Thoracic aorta (tissue), 2 donors: ENCODE measurements at places on chromosomes 1 and 21. TPM values are rescaled to one million over a fixed set of nuclear protein-coding genes. Genes with fewer than 3 reads are reported as not detected.

The CELA3B gene
- 2.0 TPM for total RNA-seq

The HCN3 gene
- 0.92 TPM for total RNA-seq

The SPRR1B gene
- total RNA-seq: not detected

GRCh38 chr1:50352428-50352827, 70.8 kb downstream of the DMRTA2 start:
- no peak overlapping the region for H3K4me3 ChIP-seq
- no peaks in the 10 kb centered on the region for H3K27me3 ChIP-seq
- no peaks in the 10 kb centered on the region for H3K4me1 ChIP-seq
- no peaks in the 10 kb centered on the region for H3K36me3 ChIP-seq

The C1QC gene
- 542 TPM for total RNA-seq

GRCh38 chr1:177137814-177138213, 26.7 kb downstream of the ASTN1 start:
- H3K36me3 ChIP-seq: no peaks in the 10 kb centered on the region
- no peak for DNase-seq
- no peaks in the 10 kb centered on the region for H3K27me3 ChIP-seq
- no peaks in the 10 kb centered on the region for H3K4me1 ChIP-seq
- H3K4me3 ChIP-seq: no peak overlapping the region

GRCh38 chr1:151992303-151993083, 1.2 kb downstream of the S100A10 start:
- H3K27me3 ChIP-seq: no peaks in the 10 kb centered on the region
- no peaks in the 10 kb centered on the region for H3K36me3 ChIP-seq
- H3K27ac ChIP-seq: peak overlapping the region; percentile 88
- H3K4me3 ChIP-seq: peak overlapping the region; percentile 85

- no peak overlapping the region for H3K4me3 ChIP-seq
- no peaks in the 10 kb centered on the region for H3K27me3 ChIP-seq
- DNase-seq: no peak
- no peaks in the 10 kb centered on the region for H3K36me3 ChIP-seq
- H3K27ac ChIP-seq: no peak overlapping the region
These were observed 139.1 kb upstream of the USH2A start for GRCh38 chr1:216562383-216562782.

The HECTD3 gene
- total RNA-seq: 66.3 TPM

The GJA4 gene
- 41.3 TPM for total RNA-seq

DNA sequence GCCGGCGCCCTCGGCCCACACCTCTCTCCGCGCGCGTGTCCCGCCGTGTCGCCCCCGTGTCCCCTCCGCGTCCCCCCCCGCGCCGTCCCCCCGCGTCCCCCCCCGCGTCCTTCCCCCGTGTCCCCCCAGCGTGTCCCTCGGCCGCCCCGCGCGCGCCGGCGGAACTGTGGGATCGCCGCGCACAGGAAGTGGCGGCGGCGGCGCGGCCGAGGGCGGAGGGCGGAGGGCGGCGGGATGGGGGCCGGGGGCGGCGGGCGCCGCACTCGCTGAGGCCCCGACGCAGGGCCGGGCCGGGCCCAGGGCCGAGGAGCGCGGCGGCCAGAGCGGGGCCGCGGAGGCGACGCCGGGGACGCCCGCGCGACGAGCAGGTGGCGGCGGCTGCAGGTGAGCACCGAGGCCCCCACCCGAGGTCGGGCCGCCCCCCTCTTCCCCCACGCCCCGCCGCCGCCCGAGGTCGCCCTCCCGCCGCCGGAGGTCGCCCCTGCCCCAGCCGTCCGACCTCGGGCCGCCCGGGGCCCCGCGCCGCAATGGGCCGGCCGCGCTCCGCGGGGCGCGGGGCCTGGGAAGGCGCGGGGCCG, at the start of gene AGPAT3:
TSS of gene AGPAT3 (plus strand) at position 262 of the 578 bp plus-strand sequence. CDS start 94,459 bp downstream, outside the sequence.
- peaks cover 28% of the 10 kb centered on the region for H3K4me1 ChIP-seq
- H3K27me3 ChIP-seq: no peaks in the 10 kb centered on the region
- no peak for DNase-seq
- H3K36me3 ChIP-seq: no peaks in the 10 kb centered on the region
- H3K27ac ChIP-seq: peak within 1 kb of the TSS; percentile 69
- H3K4me3 ChIP-seq: peak within 1 kb of the TSS; percentile 97

The MYOC gene
- total RNA-seq: 37.2 TPM

The AMY2A gene
- 4.7 TPM for total RNA-seq

DNA sequence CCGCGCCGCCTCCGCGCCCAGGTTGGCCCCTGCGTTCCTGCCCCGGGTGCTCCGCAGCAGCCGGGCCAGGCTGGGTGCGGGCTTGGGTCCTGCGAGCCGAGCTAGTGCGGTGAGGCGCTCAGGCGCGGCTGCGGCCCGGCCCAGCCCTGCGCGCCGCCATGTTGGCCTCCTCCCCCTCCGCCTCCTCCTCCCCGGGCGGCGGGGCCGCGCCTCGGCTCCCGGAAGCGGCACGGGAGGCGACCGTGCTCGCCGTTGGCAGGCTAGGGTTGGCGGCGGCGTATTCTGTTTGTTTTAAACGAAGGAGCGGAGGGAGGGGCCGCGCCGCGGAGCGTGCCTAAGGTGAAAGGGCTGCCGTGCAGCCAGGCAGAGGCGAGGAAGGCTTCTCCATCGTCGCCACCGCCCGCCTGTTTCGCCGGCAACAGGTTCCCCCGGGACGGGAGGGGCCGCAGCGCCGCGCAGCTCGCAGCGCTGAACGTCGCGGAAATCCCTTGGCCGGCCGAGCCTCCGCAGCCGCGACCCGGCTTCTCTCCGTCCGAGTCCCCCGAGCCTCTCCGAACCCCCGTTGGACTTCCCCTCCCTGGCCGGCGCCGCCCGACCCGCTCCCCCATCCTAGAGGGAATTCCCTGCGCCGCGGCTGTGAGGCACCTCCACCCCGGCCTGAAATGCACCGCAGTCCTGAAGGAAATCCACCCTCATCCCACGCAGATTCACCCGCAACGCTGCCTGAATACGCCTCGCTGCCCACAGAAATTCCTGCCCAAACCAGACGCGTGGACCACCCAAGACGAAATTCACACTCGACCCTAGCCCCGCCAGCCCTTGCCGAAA, at the start of gene USP24:
TSS of gene USP24 (minus strand) at position 171 of the 828 bp plus-strand sequence. CDS start 251 bp downstream, outside the sequence.
- H3K27ac ChIP-seq: peak within 1 kb of the TSS; percentile 91
- DNase-seq: no peak
- no peaks in the 10 kb centered on the region for H3K36me3 ChIP-seq

The RGS8 gene
- total RNA-seq: not detected

GRCh38 chr1:219257751-219258150, 84.1 kb downstream of the LYPLAL1 start:
- H3K4me1 ChIP-seq: no peaks in the 10 kb centered on the region
- H3K27ac ChIP-seq: no peak overlapping the region
- no peak overlapping the region for H3K4me3 ChIP-seq
- no peak for DNase-seq
- H3K36me3 ChIP-seq: no peaks in the 10 kb centered on the region

The ARHGAP30 gene
- total RNA-seq: 16.4 TPM

- no peaks in the 10 kb centered on the region for H3K27me3 ChIP-seq
- H3K4me3 ChIP-seq: no peak overlapping the region
- peaks cover 40% of the 10 kb centered on the region for H3K4me1 ChIP-seq
- no peaks in the 10 kb centered on the region for H3K36me3 ChIP-seq
- no peak for DNase-seq
- no peak overlapping the region for H3K27ac ChIP-seq
These were observed 149.4 kb downstream of the RERE start for GRCh38 chr1:8667869-8668594.

GRCh38 chr1:223770621-223771315, 58.4 kb downstream of the CAPN2 start:
- H3K36me3 ChIP-seq: peaks cover 35% of the 10 kb centered on the region
- H3K4me1 ChIP-seq: peaks cover 19% of the 10 kb centered on the region
- DNase-seq: no peak
- H3K4me3 ChIP-seq: no peak overlapping the region

GRCh38 chr1:224434691-224435317, at the start of gene WDR26:
TSS of gene WDR26 (minus strand) at chr1:224434797.
- peak within 1 kb of the TSS; percentile 95 for H3K4me3 ChIP-seq
- no peaks in the 10 kb centered on the region for H3K27me3 ChIP-seq
- H3K4me1 ChIP-seq: peaks cover 41% of the 10 kb centered on the region

The EDN2 gene
- total RNA-seq: not detected

The PRPF38B gene
- 21.7 TPM for total RNA-seq

- peak; percentile 94 for DNase-seq
- H3K4me1 ChIP-seq: peaks cover 11% of the 10 kb centered on the region
- H3K4me3 ChIP-seq: no peak overlapping the region
- H3K27me3 ChIP-seq: no peaks in the 10 kb centered on the region
- peaks cover 75% of the 10 kb centered on the region for H3K36me3 ChIP-seq
- peak overlapping the region; percentile 42 for H3K27ac ChIP-seq
These were observed 17.8 kb downstream of the SLFNL1 start for GRCh38 chr1:41003640-41004220.

The AIRE gene
- total RNA-seq: not detected

The C1orf94 gene
- not detected for total RNA-seq

- H3K36me3 ChIP-seq: peaks cover 35% of the 10 kb centered on the region
- no peaks in the 10 kb centered on the region for H3K4me1 ChIP-seq
- H3K27ac ChIP-seq: peak overlapping the region; percentile 43
- H3K4me3 ChIP-seq: no peak overlapping the region
- no peaks in the 10 kb centered on the region for H3K27me3 ChIP-seq
- no peak for DNase-seq
These were observed 44.1 kb upstream of the ARHGEF16 start for GRCh38 chr1:3410142-3410925.

DNA sequence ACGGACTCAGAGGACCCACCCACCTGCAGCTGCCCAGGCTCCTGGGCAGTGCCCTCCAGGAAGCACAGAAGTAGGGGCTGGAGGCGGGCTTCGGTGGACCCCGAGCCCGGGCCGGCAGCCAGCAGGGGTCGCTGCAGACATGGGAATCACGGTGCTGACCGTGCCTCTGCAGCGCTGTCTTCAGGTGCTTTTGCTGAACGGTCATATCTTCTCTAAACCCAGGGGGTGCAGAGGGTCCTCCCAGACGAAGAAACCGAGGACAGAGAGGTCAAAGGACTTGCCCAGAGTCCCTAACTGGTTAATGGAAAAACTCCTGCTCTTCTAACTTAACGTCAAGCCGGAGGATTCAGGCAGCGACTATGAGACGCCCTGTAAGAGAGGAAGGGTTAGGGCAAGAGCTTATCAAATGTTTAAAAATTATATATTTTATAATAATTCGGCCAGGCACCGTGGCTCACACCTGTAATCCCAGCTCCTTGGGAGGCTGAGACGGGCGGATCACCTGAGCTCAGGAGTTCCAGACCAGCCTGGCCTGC, 21.5 kb upstream of the LEFTY2 start:
- H3K4me1 ChIP-seq: peaks cover 3% of the 10 kb centered on the region
- H3K27ac ChIP-seq: no peak overlapping the region
- no peaks in the 10 kb centered on the region for H3K36me3 ChIP-seq
- no peak overlapping the region for H3K4me3 ChIP-seq
- no peak for DNase-seq

The C1QTNF12 gene
- 12.5 TPM for total RNA-seq

DNA sequence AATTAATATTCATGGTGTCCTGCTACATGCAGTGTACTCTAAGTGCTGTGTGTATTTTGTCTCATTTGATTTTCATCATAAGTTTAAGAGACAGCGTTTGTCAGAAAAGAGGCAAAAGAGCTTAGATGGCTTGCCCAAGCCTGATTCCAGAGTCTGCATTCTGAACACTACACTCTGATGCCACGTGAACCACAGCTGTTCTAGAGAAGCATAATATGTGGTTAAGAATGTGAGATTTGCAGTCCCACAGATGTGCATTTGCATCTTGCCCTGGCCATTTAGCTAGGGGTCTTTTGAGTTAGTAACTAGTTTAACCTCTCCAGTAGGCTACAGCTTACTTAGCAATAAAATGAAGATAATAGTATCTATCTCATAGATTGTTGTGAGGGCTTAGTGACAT, 9.2 kb upstream of the GADD45A start:
- no peaks in the 10 kb centered on the region for H3K27me3 ChIP-seq
- no peak overlapping the region for H3K27ac ChIP-seq
- DNase-seq: no peak
- H3K4me3 ChIP-seq: no peak overlapping the region
- no peaks in the 10 kb centered on the region for H3K36me3 ChIP-seq

The F5 gene
- total RNA-seq: 0.68 TPM

- no peaks in the 10 kb centered on the region for H3K4me1 ChIP-seq
- H3K27ac ChIP-seq: no peak overlapping the region
- no peak overlapping the region for H3K4me3 ChIP-seq
- no peaks in the 10 kb centered on the region for H3K36me3 ChIP-seq
These were observed 41.3 kb upstream of the C1orf87 start for GRCh38 chr1:60114745-60115318.

The L1TD1 gene
- 0.63 TPM for total RNA-seq

The SLAMF6 gene
- total RNA-seq: 1.2 TPM

- no peaks in the 10 kb centered on the region for H3K36me3 ChIP-seq
- H3K4me3 ChIP-seq: no peak overlapping the region
- H3K27ac ChIP-seq: no peak overlapping the region
- H3K4me1 ChIP-seq: no peaks in the 10 kb centered on the region
These were observed 274.9 kb downstream of the RRAGC start for GRCh38 chr1:38584448-38585355.

The GNB1 gene
- total RNA-seq: 200 TPM

The NCAM2 gene
- total RNA-seq: 1.4 TPM

DNA sequence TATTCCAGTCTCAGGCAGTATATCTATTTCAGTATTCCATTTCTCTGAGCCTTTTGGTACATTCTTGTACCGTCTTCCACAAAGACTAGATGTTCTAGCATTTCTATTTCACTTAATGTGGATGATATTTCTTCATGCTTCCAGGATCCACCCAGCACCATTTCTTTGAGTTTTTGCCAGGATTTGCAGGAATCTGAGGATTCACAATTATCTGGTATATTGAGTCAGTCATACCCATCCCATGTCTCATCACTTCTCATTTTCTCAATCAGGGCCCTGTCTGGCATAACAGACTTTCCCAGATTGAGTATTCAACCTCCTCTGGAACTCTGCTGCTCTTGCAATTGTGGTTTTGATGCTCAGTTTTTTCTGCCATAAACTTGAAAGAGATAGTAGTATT, 20.9 kb upstream of the COL11A1 start:
- no peak overlapping the region for H3K4me3 ChIP-seq
- H3K27ac ChIP-seq: no peak overlapping the region
- no peaks in the 10 kb centered on the region for H3K4me1 ChIP-seq
- DNase-seq: no peak
- H3K36me3 ChIP-seq: no peaks in the 10 kb centered on the region

The SOAT1 gene
- total RNA-seq: 29.5 TPM
